Aorta (tissue), 5 donors: ENCODE measurements at places on chromosomes 11 and 22. TPM values are rescaled to one million over a fixed set of nuclear protein-coding genes. Genes with fewer than 3 reads are reported as not detected.

Gene MUC2
- 0.06 TPM for total RNA-seq

Gene LRRN4CL
- total RNA-seq: 8.5 TPM

Gene MRGPRE
- not detected for total RNA-seq

Gene P2RY2
- 2.9 TPM for total RNA-seq

- no peaks in the 10 kb centered on the region for H3K36me3 ChIP-seq
- no peak for DNase-seq
- no peaks in the 10 kb centered on the region for H3K4me1 ChIP-seq
- no peak overlapping the region for H3K27ac ChIP-seq
- H3K4me3 ChIP-seq: no peak overlapping the region
- H3K27me3 ChIP-seq: no peaks in the 10 kb centered on the region
Measured at GRCh38 chr11:13258855-13259254, 18.7 kb upstream of the BMAL1 start.

- H3K36me3 ChIP-seq: peaks cover 5% of the 10 kb centered on the region
- no peak overlapping the region for H3K27ac ChIP-seq
- no peaks in the 10 kb centered on the region for H3K27me3 ChIP-seq
- H3K4me1 ChIP-seq: no peaks in the 10 kb centered on the region
- no peak for DNase-seq
- H3K4me3 ChIP-seq: no peak overlapping the region
Measured at GRCh38 chr11:11946878-11947277, 61.5 kb downstream of the DKK3 start.

DNA sequence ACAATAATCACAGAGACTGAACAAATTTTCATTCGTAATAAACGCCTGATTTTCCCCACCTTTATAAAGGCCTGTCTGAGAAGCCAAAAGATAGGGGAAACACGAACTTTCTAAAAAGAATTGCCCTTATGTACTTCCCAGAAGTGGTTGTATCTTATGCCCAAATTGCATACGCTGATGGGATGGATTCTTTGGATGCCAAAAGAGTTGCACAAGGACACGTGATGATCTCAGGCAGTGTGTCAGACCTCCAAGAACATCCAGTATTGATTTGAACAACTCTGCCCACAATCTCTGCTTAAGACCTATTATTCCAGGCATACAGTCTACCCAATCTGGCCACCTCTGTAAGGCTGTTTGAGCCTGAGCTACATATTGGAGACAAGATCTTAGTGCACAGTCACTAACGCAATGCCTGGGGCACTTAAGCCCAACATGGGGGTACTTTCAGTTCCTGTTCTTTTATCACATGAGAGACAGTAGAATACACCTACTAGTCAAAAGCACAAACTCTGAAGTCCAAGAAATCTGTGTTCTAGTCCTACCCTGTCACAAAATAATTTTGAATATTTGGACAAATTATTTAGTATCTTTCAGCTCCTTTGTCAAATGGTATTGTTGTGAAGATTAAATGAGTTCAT lies 38.9 kb downstream of the OR10A6 start:
- DNase-seq: no peak
- H3K27me3 ChIP-seq: no peaks in the 10 kb centered on the region
- no peak overlapping the region for H3K27ac ChIP-seq

DNA sequence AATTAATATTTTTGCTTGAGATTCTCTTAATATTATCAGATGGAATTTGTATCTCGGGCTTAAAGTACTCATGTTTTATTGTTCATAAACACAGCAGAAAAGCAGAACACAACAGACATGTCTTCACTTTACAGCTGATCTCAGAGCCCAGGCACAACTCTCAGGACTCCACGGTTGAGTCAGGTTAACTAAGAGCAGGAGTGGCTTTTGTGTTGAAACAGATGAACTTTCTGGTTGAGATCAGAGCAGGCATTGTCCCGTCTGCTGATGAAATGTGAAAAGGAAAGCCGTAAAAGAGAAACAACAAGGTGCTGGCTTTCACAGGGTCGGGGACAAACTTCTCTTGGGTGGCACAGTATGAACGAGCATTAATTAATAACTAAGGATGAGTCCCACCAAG lies 49.0 kb downstream of the JHY start:
- H3K27ac ChIP-seq: no peak overlapping the region
- no peak for DNase-seq
- H3K4me3 ChIP-seq: no peak overlapping the region
- no peaks in the 10 kb centered on the region for H3K27me3 ChIP-seq
- H3K36me3 ChIP-seq: peaks cover 2% of the 10 kb centered on the region
- no peaks in the 10 kb centered on the region for H3K4me1 ChIP-seq

GRCh38 chr11:7889985-7890384 lies 41.1 kb downstream of the OR10A6 start:
- no peaks in the 10 kb centered on the region for H3K36me3 ChIP-seq
- no peak for DNase-seq
- no peaks in the 10 kb centered on the region for H3K27me3 ChIP-seq
- no peak overlapping the region for H3K4me3 ChIP-seq
- no peak overlapping the region for H3K27ac ChIP-seq

DNA sequence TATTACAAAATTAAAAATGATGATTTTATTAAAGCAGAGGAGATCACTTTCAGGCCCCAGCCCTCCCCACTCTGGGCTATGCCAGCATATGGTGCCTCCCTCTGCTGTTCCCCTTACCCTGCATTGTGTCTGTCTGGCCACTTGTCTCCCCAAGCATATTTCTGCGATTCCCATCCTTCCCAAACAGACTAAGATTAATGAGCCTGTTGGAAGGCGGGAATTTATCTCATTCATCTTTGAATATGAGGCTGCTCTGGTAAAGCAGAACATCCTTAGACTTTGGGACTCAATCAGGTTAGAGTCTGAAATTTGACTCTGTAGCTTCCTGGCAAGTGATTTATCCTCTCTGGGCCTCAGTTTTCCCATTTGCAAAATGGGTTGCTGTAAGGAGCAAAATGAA lies 25.7 kb downstream of the AMPD3 start:
- H3K4me1 ChIP-seq: no peaks in the 10 kb centered on the region
- H3K4me3 ChIP-seq: no peak overlapping the region
- no peaks in the 10 kb centered on the region for H3K36me3 ChIP-seq
- no peak overlapping the region for H3K27ac ChIP-seq

DNA sequence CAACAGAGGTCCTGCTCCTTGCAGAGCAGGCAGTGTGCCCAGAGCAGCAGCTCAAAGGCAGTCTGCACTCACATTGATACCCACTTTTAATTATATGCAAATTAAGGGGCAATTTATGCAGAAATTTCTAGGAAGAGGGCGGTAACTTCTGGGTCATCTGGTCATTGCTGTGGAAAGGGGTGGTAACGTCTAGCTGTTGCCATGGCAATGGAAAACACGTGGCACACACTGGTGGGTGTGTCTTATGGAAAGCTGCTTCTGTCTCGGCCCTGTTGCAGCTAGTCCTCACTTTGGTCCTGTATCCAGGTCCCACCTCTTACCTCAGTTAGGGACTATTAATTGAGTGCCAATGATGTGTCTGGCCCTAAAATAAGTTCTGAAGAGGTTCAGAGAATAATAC lies 36.8 kb downstream of the BARX2 start:
- H3K27ac ChIP-seq: no peak overlapping the region
- H3K4me3 ChIP-seq: no peak overlapping the region
- H3K4me1 ChIP-seq: no peaks in the 10 kb centered on the region

DNA sequence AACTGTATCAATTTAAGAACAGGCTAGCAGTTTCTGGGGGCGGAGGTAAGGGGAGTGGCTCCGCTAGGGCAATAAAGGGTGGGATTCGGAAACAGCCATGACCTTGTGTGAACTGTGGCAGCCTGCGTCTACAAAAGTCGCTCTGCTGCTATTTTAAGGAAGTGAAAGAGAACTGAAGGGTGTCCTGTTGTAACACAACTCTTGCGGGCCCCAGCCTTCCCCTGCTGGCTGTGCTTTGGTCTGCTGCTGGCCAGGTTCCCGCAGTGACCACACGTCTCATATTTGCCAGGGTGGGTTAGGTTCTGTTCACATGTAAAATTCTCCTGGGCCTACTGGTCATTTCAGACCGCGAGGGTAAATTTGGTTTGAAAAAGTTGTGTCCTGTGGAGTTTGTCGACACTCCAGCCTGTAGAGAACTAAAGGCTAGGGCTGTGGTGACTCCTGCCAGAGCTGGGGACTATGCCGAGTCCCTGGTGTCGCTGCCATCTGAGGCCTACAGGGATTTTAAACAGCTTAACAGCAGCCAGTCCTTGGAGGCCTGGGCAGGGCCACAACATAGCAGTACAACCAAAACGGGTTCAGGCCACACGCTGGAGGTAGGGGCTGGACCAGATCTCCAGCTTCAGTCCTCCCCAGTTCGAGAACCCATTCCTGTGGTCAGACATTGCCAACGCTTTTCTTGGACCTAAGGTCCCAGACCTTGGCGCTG lies 1.1 kb upstream of the PPFIBP2 start:
- H3K4me3 ChIP-seq: peak overlapping the region; percentile 87
- no peaks in the 10 kb centered on the region for H3K27me3 ChIP-seq
- no peaks in the 10 kb centered on the region for H3K36me3 ChIP-seq
- H3K4me1 ChIP-seq: peaks cover 3% of the 10 kb centered on the region
- peak; percentile 93 for DNase-seq

DNA sequence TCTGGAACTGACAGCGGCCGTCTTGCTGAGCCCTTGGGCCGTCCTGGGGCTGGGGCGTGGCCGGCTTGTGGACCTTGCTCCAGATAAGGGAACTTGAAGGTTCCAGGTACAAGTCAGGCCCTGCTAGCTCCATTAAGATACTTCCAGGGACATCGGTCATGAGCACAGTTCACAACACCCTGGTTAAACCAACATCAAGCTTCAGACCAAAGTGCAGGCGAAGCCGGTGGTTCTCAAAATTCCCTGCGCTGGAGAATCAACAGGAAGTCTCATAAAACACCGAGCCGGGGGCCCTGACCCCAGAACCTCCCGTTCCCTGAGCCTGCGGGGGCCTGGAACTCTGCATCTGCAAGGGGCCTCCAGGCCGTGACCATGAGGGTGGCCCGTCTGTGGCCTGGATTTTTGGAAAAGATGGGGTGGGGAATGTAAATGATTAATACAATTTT lies 1043.8 kb downstream of the BRD1 start:
- H3K27ac ChIP-seq: no peak overlapping the region
- H3K4me3 ChIP-seq: no peak overlapping the region
- no peaks in the 10 kb centered on the region for H3K27me3 ChIP-seq
- no peak for DNase-seq
- H3K4me1 ChIP-seq: no peaks in the 10 kb centered on the region

DNA sequence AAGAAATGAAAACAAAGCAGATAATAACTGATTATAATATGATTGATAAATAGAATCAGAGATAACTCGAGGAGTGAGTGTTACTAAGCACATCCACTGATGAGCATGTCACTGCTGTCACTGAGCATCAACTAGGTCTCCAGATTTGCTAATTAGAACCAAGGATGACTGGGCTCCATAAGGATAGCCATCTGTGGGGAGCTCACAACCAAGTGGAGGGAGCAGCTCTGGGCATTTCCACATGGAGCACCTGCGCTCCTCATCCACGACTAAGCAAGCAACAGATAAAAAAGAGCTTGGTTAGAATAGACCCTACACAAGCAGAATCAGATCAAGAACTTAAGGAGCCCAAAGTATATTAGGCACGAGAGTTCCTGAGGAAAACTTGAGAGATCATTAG lies 396.0 kb upstream of the B3GAT1 start:
- H3K4me1 ChIP-seq: no peaks in the 10 kb centered on the region
- no peaks in the 10 kb centered on the region for H3K27me3 ChIP-seq
- no peaks in the 10 kb centered on the region for H3K36me3 ChIP-seq
- no peak for DNase-seq
- no peak overlapping the region for H3K4me3 ChIP-seq

DNA sequence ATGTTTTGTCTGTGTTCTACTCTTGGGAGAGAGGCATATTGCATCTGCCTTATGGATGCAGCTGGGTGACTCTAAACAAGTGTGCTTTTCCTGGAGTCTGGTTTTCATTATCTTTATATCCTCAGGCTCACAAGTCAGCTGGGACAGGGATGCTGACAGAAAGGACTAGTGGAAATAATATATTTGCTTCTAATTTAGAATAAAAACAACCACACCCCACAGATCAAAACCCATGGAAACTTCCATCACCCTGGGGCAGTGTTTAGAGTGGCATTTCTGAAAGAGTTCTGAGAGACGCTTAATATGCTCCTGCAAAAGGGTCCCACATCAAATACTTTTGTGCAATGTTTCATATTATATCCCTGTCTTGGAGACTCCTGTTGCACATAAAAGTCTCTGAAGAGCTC lies 20.8 kb downstream of the KCNE3 start:
- no peak overlapping the region for H3K27ac ChIP-seq
- no peak overlapping the region for H3K4me3 ChIP-seq
- no peaks in the 10 kb centered on the region for H3K27me3 ChIP-seq
- H3K36me3 ChIP-seq: no peaks in the 10 kb centered on the region
- DNase-seq: no peak
- H3K4me1 ChIP-seq: no peaks in the 10 kb centered on the region

DNA sequence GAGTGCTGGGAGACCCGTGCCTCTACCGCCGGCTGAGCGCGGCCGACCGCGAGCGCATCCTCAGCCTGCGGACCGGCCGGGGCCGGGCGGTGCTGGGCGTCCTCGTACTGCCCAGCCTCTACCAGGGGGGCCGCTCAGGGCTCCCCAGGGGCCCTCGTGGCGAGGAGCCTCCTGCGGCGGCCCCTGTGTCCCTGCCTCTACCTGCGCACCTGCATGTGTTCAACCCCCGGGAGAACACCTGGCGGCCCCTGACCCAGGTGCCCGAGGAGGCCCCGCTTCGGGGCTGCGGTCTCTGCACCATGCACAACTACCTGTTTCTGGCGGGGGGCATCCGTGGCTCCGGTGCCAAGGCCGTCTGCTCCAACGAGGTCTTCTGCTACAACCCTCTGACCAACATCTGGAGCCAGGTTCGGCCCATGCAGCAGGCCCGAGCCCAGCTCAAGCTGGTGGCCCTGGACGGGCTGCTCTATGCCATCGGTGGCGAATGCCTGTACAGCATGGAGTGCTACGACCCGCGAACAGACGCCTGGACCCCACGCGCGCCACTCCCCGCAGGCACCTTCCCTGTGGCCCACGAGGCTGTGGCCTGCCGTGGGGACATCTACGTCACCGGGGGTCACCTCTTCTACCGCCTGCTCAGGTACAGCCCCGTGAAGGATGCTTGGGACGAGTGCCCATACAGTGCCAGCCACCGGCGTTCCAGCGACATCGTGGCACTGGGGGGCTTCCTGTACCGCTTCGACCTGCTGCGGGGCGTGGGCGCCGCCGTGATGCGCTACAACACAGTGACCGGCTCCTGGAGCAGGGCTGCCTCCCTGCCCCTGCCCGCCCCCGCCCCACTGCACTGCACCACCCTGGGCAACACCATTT lies 3.5 kb downstream of the KLHDC7B start:
- H3K4me1 ChIP-seq: no peaks in the 10 kb centered on the region
- no peak overlapping the region for H3K4me3 ChIP-seq
- no peak for DNase-seq
- no peak overlapping the region for H3K27ac ChIP-seq
- no peaks in the 10 kb centered on the region for H3K27me3 ChIP-seq
- no peaks in the 10 kb centered on the region for H3K36me3 ChIP-seq

- no peak overlapping the region for H3K4me3 ChIP-seq
- H3K27me3 ChIP-seq: no peaks in the 10 kb centered on the region
- peak; percentile 73 for DNase-seq
Measured at GRCh38 chr11:123976770-123977560, 616 bp downstream of the OR10S1 start.
